Upper lobe of right lung (tissue), 1 donor: ENCODE measurements at places on chromosomes 7 and 10. TPM values are rescaled to one million over a fixed set of nuclear protein-coding genes. Genes with fewer than 3 reads are reported as not detected.

- DNase-seq = peak; percentile 50
These were observed 248.5 kb downstream of the DNAJB6 start for GRCh38 chr7:157585113-157585861.

DNA sequence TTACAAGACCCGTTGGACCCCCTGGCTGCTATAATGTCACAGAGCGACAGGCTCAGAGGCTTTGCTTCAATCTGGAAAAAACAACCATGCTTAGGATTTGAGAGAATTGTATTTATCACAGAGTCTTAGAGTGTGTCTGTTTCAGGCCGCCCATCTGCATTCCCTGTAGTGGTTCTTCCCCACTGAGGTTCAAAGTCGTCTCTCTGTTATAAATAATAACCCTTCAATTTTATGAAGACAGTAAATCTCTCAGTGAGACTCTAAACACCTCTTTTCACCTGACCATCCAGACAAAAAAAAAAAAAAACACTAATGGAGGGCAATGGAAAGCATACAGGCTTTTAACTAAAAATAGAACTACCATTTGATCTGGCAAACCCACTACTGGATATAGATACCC is 565.4 kb upstream of the AUTS2 start:
- no peak for DNase-seq

GRCh38 chr10:79234391-79235315 is 112.6 kb upstream of the PPIF start:
- DNase-seq = no peak

Gene IFIT1B
- not detected for total RNA-seq

DNA sequence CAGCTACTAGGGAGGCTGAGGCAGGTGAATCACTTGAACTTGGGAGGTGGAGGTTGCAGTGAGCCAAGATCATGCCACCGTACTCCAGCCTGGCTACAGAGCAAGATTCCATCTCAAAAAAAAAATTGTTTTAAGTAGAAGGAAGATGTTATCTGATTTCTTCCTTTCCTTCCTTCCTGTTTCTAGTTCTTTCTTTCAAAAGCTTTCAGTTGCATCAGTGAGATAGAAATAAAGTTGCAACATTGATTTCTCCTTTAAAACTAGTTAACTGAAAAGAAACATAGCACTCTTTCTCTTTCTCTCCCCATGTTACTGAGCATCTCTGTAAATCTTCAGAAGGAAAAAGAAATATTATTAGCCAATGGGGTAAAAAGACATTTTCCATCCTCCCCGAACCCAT is 37.5 kb downstream of the CNNM1 start:
- no peak for DNase-seq

GRCh38 chr7:45686441-45687184 is 112.4 kb downstream of the ADCY1 start:
- DNase-seq = peak; percentile 45

- DNase-seq = no peak
These were observed 53.8 kb downstream of the ARL5B start for GRCh38 chr10:18713077-18713476.

DNA sequence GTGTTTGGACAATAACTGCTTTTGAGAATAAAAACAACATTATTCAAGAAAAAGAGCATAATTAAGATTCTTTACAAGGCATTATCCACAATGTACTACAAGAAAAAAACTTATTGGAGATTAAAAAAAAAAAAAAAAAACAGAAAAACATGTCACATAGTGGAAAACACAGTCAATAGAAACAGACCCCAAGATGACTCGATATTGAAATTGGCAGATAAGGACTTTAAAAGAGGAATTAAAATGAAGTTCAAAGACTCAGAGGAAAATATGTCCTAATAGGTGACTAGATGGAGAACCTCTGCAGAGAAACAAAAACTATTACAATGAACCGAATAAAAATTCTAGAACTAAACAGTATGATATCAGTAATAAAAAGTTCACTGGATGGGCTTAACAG is 248.9 kb downstream of the CALN1 start:
- DNase-seq = no peak

Gene C10orf53
- not detected for total RNA-seq

- DNase-seq = no peak
These were observed 704.0 kb upstream of the LRRN3 start for GRCh38 chr7:110386913-110387312.

Gene LIPF
- not detected for total RNA-seq

GRCh38 chr10:103241262-103242011 is 4.2 kb upstream of the RPEL1 start:
- peak; percentile 79 for DNase-seq

Gene EPHA1
- total RNA-seq = 13.9 TPM

DNA sequence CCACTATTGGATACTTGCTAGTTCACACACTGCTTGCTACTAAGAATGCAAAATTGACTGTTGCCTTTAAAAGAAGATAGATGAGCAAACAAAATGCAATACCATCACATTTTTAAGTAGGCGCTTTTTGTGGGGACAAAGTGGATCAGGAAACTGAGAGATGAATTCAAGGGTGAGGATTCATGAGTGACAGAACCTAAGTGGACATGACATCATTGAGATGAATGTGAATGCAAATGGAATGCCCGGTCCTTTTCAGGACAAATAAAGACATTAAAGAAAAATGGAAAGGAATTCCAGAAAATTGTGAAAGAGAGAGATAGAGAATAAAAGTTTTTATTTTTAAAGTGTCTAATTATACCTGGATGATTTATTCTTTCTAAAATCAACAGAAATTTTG is 106.3 kb upstream of the AKR1E2 start:
- DNase-seq = no peak

DNA sequence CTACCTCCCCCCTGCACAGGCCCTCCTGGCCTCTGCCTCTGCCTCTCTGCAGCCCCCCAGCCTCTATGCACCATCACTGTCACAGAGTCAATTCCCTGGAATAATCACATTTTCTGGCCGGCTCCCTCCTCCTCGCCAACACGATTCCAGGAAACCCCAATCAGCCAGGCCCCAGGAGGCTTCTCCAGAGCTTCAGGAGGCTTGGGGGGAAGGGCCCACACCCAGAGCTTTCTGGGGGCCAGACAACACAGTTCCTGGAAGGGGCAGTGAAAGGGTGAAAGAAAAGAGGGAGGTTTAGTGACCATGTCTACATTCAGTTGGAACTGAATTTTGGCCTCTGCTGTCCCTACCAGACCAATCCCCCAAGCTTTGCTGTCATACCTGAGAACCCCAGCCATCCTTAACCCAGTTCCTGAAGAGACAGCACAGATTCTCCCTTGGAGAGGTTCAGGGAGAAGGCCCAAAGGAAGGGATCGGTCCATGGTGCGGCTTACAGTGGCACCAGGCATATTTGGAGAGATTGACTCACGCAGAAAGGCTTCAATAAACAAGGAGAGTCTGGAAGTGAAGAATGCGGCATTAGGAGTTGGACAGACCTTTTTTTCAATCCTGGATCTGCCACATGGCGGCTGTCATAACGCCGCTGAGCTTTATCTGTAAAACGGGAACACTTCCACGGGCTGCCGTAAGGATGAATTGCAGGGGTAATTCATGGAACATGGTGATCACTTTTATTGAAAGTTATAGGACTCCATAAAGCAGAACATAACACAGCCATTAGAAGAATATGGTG is 89.0 kb downstream of the NEURL1 start:
- no peak for DNase-seq

DNA sequence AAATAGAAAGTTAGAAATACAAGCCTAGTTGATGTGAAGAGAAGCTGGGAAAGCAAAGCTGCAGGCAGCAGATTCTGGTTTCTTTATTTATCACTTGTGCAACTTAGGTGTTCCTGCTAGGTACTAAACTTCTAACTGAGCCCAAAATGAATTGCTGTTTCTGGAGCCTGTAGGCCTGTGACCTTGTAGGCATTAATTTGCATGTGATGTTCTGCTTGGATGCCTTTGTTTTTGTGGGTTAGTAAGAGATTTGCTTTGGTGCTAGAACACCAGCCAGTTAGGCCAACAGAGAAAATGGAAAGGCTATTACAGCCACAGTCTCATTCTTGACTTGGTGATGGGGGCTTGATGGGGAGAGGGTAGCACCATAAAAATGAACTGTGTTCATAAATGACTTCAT is 370.7 kb downstream of the PPP1R3A start:
- no peak for DNase-seq

DNA sequence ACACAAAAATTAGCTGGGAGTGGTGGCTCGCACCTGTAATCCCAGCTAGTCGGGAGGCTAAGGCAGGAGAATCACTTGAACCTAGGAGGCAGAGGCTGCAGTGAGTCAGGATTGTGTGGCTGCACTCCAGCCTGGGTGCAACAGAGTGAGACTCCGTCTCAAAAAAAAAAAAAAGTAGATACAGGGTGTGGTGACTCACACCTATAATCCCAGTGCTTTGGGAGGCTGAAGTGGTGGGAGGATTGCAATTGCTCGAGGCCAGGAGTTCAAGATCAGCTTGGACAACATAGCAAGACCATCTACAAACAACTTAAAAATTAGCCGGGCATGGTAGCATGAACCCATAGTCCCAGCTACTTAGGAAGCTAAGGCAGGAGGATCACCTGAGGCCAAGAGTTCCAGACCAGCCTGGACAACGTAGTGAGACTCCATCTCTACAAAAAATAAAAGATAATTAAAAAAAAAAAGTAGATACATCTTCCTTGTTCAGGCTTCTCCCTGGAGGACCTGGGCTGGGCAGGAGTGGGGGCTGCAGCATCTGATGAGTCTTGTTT is 2.0 kb downstream of the MOSPD3 start:
- no peak for DNase-seq

Gene PSD
- 3.5 TPM for total RNA-seq

DNA sequence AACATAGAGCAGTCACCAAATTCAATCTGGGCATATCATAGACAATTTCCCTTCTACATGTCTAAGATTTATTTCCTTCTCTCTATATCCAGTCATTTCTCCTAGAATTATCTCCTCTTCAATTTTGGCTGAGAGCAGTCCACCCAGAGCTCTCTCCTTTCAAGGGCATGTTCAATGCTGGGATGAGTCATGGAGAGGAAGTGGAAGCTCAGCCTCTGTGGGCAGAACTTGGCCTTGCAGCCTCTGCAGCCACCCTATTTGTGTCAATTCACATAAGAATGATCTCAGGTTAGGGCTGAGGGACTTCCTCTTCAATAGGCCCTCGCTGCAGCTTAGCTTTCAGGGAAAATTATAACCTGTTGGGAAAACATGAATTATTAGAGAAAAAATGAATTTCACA is 560.8 kb downstream of the POM121L12 start:
- DNase-seq = no peak

DNA sequence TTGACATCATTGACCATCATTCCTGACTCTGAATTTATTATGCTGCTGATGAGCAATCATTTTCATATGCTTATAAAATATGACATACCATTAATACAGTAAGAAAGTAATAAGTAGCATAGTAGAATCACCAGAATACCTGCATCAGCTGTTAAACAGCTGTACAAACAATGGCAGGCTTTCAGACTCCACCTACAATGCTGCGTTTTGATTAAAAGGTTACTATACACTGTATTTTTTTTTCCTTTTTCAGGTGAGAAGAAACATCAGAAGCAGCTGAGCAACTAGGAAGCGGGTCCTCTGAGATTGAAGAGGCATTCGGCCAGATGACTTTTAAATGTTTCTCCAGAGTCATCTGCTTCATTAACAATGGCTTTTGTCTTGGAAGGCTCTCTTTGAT is 7.1 kb downstream of the ASNS start:
- DNase-seq = no peak

- peak; percentile 77 for DNase-seq
These were observed 515 bp downstream of the GSDME start for GRCh38 chr7:24756545-24757352.

DNA sequence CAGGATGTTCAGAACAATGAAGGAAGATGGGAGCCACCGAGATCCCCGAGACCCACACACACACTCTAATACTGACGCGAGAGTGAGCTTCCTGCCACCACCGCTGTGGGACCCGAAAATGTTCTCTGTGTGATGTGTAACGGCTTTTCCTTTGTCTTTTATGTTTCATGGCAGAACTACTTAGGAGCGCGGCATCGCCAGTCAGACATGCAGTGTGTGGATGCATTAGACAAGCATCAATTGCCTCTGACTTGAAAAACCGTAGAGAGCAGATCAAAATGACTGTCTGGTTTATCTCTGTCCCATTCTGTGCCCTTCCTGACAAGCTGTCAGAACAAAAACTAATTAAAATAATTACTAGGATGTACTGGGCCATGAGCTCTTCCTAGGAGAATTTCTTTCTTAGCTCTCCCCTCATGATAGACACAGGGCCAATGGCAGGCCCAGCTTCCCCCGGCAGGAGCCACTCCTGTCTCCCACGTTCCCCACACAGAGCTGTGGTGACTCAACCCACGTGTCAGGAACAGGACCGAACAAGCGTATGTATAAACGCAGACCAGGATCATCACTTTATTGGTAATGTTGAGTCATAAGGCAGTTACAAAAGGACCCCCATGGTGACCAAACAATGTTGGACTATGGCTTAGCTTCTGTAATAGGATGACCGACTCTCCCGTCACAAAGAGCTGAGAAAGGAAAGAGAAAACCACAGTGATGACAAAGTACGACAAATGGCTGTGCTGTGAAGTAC is 705.0 kb downstream of the PARD3 start:
- DNase-seq = no peak

Gene OPN4
- not detected for total RNA-seq

- no peak for DNase-seq
These were observed at the start of gene C1QL3 for GRCh38 chr10:16521311-16522016. Gene C1QL3, minus strand, starts transcription at chr10:16521879. Its CDS starts 814 bp downstream, at chr10:16521065.

DNA sequence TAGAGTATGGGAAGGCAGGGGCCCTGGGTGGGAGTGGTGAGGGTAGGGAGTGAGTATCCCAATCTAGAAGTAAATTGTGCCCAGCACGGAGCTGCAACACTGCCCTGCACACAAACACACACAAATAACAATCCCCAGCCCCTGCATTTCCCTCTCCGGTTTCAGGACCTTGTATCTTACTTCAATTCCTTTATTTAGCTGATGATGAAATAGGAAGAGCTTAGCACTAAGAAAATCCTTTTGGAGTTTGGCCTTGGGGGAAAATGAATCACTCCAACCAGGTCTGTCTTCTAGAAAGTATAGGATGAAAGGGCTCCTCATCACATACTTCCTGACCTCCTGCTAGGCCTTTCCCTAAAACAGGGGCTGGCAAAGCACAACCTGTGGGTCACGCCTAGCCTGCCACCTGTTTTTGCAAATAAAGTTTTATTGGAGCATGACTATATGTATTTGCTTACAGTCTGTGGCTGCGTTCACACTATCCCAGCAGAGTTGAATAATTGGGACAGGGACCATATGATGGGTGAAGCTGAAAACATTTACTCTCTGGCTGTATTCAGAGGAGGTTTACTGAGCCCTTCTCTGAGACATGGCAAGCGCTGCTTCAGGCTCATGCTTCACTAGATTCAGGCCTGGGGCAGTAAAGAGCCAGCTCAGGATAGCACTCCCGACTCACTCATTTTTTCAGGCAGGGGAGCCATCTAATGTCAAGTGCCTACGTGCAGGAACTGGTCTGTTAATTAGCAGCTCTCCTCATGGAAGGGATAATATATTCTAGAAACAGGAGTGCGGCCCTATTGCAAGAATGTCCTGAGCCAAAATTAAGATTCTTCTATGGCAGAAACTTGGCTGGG is 111.0 kb downstream of the EGFR start:
- DNase-seq = no peak

Gene HOXA11
- not detected for total RNA-seq

- no peak for DNase-seq
These were observed 428.4 kb upstream of the KLF6 start for GRCh38 chr10:4213441-4213840.

Gene MEOX2
- total RNA-seq = 21.9 TPM

- no peak for DNase-seq
These were observed 2.7 kb upstream of the INPP5F start for GRCh38 chr10:119723161-119723560.
